ENCODE measurements at places on chromosomes 3 and 15. TPM values are rescaled to one million over a fixed set of nuclear protein-coding genes. Genes with fewer than 3 reads are reported as not detected.

The LMAN1L gene
- total RNA-seq: 0.20 TPM

The CACNA2D2 gene
- 1.4 TPM for total RNA-seq

The IQCF5 gene
- not detected for total RNA-seq

The CX3CR1 gene
- 1.5 TPM for total RNA-seq

The STT3B gene
- 124 TPM for total RNA-seq

The SV2B gene
- 1.5 TPM for total RNA-seq

The NMB gene
- 1.2 TPM for total RNA-seq

The PRSS50 gene
- 0.89 TPM for total RNA-seq

The HTR3E gene
- total RNA-seq: not detected

The C2CD4A gene
- total RNA-seq: not detected

The ITGA11 gene
- 5.7 TPM for total RNA-seq

The ARNT2 gene
- total RNA-seq: 2.8 TPM

The PLA1A gene
- 0.20 TPM for total RNA-seq

The GASK1A gene
- 16.5 TPM for total RNA-seq

The BDH1 gene
- 13.0 TPM for total RNA-seq

The GP5 gene
- total RNA-seq: 0.39 TPM

The ARHGEF3 gene
- total RNA-seq: 26.0 TPM

The POLG gene
- total RNA-seq: 37.9 TPM

The SLC25A20 gene
- 14.8 TPM for total RNA-seq

The RAB6B gene
- 1.8 TPM for total RNA-seq

The SLC9C1 gene
- 0.89 TPM for total RNA-seq

The CPEB1 gene
- total RNA-seq: 2.7 TPM

The GNAT1 gene
- 0.20 TPM for total RNA-seq

The ADAMTS17 gene
- 17.0 TPM for total RNA-seq

The C3orf20 gene
- not detected for total RNA-seq

The TMEM212 gene
- total RNA-seq: not detected

The GOLGA6D gene
- 0.30 TPM for total RNA-seq

The TNK2 gene
- 17.4 TPM for total RNA-seq

The SAMMSON gene
- total RNA-seq: 0.69 TPM

The LSMEM2 gene
- 2.7 TPM for total RNA-seq

The TMEM45A gene
- 335 TPM for total RNA-seq

The AHSG gene
- total RNA-seq: not detected

The CLRN1 gene
- total RNA-seq: not detected

The SAXO2 gene
- total RNA-seq: 1.3 TPM

The SLC28A2 gene
- not detected for total RNA-seq

The C3orf70 gene
- total RNA-seq: 6.5 TPM

The HDC gene
- total RNA-seq: 5.7 TPM

The HIGD2B gene
- total RNA-seq: not detected

The IL5RA gene
- total RNA-seq: 0.79 TPM

The PLSCR5 gene
- not detected for total RNA-seq

The PCOLCE2 gene
- total RNA-seq: 2.4 TPM

The LSAMP gene
- total RNA-seq: 7.9 TPM

The NUP210 gene
- total RNA-seq: 4.1 TPM

The GOLGA6B gene
- total RNA-seq: 0.10 TPM

The SYNPR gene
- total RNA-seq: 0.20 TPM

The TRPC1 gene
- total RNA-seq: 21.8 TPM

The XIRP1 gene
- total RNA-seq: 11.8 TPM

The LAMB2 gene
- total RNA-seq: 379 TPM
